ENCODE measurements at places on chromosomes 1 and 21. TPM values are rescaled to one million over a fixed set of nuclear protein-coding genes. Genes with fewer than 3 reads are reported as not detected.

Gene HNRNPCL2
- polyA plus RNA-seq, result not detected

GRCh38 chr1:225580238-225581099, 72.5 kb downstream of the ENAH start:
- DNase-seq, result no peak
- no peaks in the 10 kb centered on the region for H3K4me1 ChIP-seq
- H3K27ac ChIP-seq, result no peak overlapping the region
- no peaks in the 10 kb centered on the region for H3K36me3 ChIP-seq

DNA sequence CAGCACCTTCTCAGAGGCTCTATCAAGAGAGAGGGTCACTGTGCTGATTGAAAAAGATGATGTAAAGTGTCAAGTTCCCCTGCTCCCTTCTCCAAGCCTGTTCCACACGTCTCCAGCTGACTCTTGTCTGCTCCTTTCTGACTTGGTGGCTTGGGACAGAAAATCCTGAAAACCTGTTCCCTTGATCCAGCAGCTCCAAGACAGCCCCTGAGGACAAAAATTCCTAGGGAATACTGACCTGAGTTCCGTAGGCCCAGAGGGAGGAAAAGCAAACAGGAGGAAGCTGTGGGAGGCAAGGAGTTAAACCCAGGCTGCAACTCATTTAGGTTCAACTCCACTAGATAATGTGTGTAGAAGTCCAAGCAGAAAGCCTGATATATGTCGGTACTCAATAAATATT, 42.1 kb upstream of the ATP2B4 start:
- H3K27ac ChIP-seq, result no peak overlapping the region
- no peak for DNase-seq
- H3K4me1 ChIP-seq, result no peaks in the 10 kb centered on the region
- H3K36me3 ChIP-seq, result no peaks in the 10 kb centered on the region

Gene RGS13
- polyA plus RNA-seq, result not detected

Gene COX20
- polyA plus RNA-seq, result 65.7 TPM

Measured in CD4-positive, alpha-beta memory T cell (primary cell).